Stimulated activated CD4-positive, alpha-beta T cell treated with anti-CD3 and anti-CD28 coated beads, Interleukin-1b, Interleukin-23, amount 100 ng/mL, for 4 hours (primary cell): ENCODE measurements at places on chromosomes 5 and 9.

- no peak for DNase-seq
Observed at GRCh38 chr9:115296831-115297565, 179.0 kb upstream of the TNC start.

DNA sequence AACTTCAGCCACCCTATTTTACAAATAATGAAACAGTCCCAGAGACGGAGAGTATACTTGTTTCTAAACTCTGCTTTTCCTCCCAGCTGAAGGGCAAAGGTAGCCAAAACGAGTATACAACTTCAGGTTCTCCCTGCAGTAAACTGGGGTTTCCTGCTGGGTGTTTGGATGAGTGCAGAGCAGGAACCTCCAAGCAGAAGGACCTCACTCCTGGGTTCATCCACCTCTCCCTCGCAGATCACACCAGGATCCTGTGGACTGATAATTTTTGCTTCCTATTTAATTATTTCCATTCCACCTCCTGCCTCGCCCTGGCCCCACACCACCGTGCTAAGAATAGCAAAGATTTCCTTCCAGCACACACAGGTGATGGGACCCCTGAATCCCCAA lies 2.0 kb upstream of the FOXB2 start:
- DNase-seq, result no peak

DNA sequence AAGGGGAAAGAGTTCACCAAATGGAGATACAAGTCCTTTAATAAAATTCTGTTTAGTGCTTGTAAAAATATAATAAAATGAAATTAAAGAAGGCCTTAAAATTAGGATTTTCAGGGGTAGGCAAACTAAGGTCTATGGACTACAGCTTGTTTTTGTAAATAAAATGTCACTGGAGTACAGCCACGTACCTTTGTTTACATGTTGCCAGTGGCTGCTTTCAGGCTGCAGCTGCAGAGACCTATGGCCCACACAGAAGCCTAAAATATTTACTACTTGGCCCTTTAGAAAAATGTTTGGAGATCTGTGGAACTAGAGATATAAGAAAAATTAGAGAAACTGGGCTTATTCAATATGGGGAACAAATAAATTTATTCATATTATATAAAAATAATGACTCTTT lies 122.8 kb downstream of the RPS23 start:
- no peak for DNase-seq

DNA sequence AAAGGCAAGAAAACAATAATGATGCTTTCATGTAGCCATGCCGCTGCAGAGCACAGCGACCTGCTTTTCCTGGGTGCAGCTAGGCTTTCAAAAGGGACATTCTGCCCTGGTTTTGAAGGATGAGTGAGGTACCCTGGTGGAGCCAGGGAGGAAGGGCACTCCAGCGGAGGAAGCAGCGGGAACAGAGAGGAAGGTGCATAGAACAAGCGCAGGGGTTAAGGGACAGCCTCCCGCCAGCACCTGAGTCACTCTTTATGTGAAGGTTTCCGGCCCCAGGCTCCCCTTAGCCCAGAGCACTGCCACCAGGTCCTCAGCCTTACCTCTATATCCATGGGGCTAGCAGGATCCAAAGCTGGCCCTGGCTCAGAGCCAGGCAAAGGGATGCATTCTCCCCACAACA lies 221.1 kb downstream of the CDK5RAP2 start:
- DNase-seq, result no peak

DNA sequence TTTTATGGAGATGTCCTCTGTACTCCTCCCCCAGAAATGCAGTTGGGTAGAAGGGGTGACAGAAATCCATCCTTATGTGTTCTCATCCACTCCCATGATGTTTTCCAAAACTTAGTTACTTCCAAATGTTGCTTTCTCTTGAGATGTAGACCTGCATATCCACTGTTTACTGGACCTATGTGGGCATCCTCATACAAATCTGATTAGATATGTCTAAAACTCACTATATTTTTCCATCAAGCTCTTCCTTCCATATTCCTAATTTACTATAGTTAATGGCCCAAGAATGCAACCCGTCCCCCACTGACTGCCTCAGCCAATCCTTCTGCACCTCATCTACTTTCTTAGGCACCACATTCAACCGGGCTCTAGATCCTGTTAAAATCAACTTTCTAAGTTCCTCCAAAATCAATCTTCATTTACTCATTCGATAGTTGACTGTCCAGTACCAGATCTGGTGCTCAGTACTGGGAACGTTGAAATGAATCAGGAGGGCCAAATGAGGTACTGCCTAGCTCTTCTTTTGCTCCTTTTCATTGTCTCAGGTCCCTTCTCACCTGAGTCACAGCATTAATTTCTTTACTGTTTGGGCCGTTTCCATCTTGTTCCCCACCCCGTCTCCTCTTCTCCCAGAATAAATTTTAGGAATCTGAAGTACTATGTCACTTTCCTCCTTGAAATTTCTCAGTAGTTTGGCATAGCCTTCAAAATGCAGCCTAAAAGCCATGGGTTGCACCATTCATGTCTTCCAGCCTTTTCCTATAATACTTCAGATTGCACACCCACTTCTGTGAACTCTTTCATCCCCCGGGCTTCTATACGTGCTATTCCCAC lies 7.9 kb downstream of the PLK2 start:
- DNase-seq, result no peak

- no peak for DNase-seq
Observed at GRCh38 chr5:155129513-155129880, 115.9 kb downstream of the KIF4B start.

DNA sequence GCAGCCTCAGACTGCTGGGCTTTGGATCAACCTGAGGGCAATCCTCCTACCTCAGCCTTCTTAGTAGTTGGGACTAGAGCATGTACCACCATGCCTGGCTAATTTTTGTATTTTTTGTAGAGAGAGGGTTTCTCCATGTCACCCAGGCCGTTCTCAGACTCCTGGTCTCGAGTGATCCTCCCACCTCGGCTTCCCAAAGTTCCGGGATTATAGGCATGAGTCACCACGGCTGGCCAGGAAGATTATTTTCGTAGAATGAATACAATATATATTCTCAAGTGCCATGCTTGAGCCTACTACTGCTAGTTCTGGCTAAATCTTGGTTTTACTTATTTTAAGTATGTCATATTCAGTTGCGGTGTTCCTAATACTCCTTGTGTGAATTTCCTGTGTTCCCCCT lies 88.2 kb upstream of the CLINT1 start:
- DNase-seq, result no peak

DNA sequence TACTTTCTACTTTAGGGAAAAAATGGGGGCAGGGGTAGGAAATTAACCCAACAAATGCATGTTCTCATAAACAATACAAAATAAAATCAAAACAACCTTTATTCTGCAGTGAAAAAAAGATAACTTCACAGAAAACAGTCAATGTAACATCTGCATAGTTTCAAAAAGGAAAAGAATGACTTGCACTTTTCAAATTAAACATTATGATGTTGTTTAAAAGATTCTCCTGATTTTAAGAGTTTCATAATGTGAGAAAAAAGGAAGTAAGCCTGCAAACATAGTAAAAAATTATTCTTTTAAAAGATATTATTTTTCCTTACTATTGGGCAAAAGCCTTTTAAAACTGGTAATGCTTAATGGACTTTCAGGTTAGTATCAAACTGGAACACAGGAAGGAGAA lies 7.6 kb downstream of the C9orf72 start:
- DNase-seq, result no peak

GRCh38 chr9:133667759-133668450 lies 31.7 kb downstream of the DBH start:
- no peak for DNase-seq

GRCh38 chr9:98791608-98792490 lies 4.5 kb downstream of the ANKS6 start:
- DNase-seq, result no peak

DNA sequence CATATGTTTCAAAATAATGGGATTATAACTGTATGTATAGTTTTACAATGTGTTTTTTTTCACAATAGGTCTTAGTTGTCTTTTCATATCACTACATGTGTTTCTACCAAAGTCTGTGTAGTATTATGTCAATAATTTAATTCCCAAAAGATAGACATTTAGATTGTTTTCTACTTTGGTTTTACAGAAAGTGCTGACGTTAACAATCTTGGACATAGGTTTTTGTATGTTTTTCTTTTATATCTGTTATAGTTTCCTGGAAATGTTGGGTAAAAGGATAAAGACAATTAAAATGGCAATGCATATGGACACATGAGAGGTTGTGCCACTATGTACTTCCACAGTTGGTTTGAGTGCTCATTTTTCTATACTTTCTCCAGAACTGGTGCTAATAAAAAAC lies 15.2 kb downstream of the TMEFF1 start:
- DNase-seq, result no peak

DNA sequence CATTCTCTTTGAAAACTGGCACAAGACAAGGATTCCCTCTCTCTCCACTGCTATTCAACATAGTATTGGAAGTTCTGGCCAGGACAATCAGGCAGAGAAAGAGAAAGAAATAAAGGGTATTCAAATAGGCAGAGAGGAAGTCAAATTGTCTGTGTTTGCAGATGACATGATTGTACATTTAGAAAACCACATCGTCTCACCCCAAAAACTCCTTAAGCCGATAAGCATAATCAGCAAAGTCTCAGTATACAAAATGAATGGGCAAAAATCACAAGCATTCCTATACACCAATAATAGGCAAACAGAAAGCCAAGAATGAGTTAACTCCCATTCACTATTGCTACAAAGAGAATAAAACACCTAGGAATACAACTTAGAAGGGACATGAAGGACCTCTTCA lies 21.0 kb upstream of the EPB41L4A start:
- DNase-seq, result no peak

GRCh38 chr5:135565266-135565665 lies 13.5 kb downstream of the CXCL14 start:
- DNase-seq, result no peak

- peak; percentile 45 for DNase-seq
Observed at GRCh38 chr9:99057665-99058625, 47.0 kb upstream of the TGFBR1 start.

- no peak for DNase-seq
Observed at GRCh38 chr9:18067548-18068120, 406.3 kb upstream of the ADAMTSL1 start.

GRCh38 chr5:14739538-14739937 lies 75.0 kb downstream of the OTULIN start:
- DNase-seq, result no peak

- no peak for DNase-seq
Observed at GRCh38 chr5:147780924-147781573, 1.5 kb downstream of the JAKMIP2 start.

- no peak for DNase-seq
Observed at GRCh38 chr5:85453026-85453349, 1068.3 kb upstream of the EDIL3 start.

GRCh38 chr5:135065306-135066265 lies 31.6 kb upstream of the PITX1 start:
- no peak for DNase-seq

- no peak for DNase-seq
Observed at GRCh38 chr9:95003689-95004410, 277.4 kb downstream of the AOPEP start.

- DNase-seq, result no peak
Observed at GRCh38 chr5:113989278-113989912, 372.5 kb upstream of the KCNN2 start.

GRCh38 chr5:78508186-78508765 lies 140.3 kb downstream of the LHFPL2 start:
- DNase-seq, result no peak

- DNase-seq, result no peak
Observed at GRCh38 chr9:95450171-95451064, 66.4 kb downstream of the PTCH1 start.

DNA sequence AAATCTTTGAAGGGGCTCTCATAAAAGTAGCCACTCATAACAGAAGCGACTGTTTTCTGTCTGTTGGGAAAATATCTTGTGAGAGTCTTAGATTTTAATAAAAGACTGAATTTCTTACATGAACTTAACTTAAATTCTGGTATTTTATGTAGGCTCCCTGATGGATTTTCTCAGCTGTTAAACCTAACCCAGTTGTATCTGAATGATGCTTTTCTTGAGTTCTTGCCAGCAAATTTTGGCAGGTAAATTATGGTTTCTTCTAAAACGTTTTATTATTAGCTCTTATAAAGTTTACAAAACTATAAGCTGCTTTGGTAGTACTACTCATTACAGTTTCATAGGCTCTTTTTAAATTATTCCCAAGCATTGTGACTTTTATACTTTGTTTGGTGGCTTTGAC lies 87.0 kb downstream of the ERBIN start:
- no peak for DNase-seq

DNA sequence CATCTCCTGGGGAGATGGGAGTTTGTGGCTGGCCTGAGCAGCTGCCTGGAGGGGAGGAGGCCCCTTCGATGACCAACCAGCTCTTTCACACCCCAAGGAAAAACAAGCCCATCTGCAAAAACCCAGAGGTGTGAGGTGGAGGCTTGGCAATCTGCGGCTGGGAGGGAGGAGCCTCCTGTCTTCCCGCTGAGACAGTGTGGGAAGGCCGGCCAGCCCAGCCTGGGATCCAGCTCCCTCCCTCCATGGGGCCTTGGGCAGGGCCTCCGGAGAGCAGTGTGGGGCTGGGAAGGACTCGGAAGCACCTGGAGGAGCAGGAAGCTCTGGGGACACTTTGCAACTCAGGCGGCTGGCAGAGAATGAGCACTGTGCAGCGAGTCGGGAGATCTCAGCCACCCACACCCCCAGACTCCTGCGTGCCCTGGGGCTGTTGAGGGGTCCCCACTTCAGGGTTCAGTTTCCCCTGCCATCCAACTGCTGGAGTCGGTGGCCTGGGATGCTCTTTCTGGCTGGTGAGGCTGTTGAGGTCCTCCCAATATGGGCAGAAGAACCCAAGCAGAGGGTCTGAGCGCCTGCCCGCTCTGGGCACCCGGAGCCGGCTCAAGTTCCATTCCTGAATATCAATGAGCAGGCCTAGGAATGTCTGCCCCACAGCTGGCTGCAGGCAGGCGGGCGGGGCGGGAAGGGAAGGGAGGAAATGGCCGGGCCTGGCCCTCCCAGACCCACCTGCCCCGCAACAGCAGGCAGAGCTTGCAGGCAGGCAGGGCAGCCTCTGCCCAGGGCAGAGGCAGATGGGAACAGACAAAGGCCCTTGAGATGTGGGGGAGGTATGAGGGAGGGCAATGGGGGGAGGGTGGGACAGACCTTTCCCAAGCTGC lies 101.1 kb downstream of the FGF18 start:
- DNase-seq, result no peak

GRCh38 chr5:159101685-159102084 lies 2.0 kb upstream of the EBF1 start:
- DNase-seq, result no peak
